Cardiac muscle cell (in vitro differentiated cells and primary cell): ENCODE measurements at places on chromosomes 4 and X. TPM values are rescaled to one million over a fixed set of nuclear protein-coding genes. Genes with fewer than 3 reads are reported as not detected.

The GPRASP1 gene
- 4.2 and 9.3 TPM in 2 replicates for polyA plus RNA-seq

The GLUD2 gene
- 0.09 and 0.24 TPM in 2 replicates for polyA plus RNA-seq

DNA sequence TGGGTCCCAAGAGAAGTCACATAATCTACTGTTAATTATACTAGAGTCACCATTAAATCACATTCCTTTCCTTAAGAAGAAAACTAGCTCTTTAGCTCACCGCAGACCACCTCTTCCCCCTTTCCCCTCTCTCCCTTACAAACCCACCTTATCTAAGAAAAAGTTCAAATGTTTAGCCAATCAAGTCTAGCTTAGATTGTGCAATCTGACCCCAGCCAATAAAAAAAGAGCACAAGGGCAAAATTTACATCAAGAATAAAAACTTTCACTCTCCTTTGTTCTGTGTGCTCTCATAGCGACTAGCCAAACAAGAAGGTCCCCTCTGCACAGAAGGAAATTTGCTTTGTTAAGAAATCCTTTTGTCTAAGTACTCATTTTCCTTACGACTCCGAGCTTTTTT lies 76.3 kb downstream of the TMEM156 start:
- no peak for DNase-seq

The ASB9 gene
- 0.67 TPM in 1 of 2 replicates, not detected in the other for polyA plus RNA-seq

GRCh38 chr4:13378973-13379759 lies 105.0 kb downstream of the RAB28 start:
- no peak for DNase-seq

The SPANXN3 gene
- not detected in 2 replicates for polyA plus RNA-seq

- DNase-seq, result no peak
Observed at GRCh38 chr4:17809667-17810066, 890 bp downstream of the DCAF16 start.

DNA sequence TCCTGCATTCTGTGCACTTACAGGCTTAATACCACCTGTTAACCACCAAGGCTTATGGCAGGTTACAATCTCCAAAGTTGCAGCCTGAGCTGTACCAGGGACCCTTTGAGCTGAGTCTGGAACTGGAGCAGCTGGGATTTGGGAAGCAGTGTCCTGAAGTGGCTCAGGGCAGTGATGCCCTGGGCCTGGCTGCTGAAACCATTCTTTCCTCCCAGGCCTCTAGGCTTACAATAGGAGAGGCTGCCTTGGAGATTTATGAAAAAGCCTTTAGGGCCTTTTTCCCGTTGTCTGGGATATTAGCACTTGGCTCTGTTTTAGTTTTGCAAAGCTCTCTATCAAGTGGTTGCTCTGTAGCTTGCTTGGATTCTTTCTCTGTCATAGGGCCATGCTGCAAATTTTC lies 154.3 kb upstream of the CASK start:
- no peak for DNase-seq

The CNOT6L gene
- polyA plus RNA-seq, result 6.5 and 7.4 TPM in 2 replicates

The RASGEF1B gene
- 2.9 and 3.7 TPM in 2 replicates for polyA plus RNA-seq

The ENPEP gene
- 4.6 and 5.8 TPM in 2 replicates for polyA plus RNA-seq

GRCh38 chr4:71533121-71533520 lies 194.3 kb downstream of the SLC4A4 start:
- no peak for DNase-seq

GRCh38 chr4:100391086-100391485 lies 126.7 kb downstream of the EMCN start:
- DNase-seq, result no peak

DNA sequence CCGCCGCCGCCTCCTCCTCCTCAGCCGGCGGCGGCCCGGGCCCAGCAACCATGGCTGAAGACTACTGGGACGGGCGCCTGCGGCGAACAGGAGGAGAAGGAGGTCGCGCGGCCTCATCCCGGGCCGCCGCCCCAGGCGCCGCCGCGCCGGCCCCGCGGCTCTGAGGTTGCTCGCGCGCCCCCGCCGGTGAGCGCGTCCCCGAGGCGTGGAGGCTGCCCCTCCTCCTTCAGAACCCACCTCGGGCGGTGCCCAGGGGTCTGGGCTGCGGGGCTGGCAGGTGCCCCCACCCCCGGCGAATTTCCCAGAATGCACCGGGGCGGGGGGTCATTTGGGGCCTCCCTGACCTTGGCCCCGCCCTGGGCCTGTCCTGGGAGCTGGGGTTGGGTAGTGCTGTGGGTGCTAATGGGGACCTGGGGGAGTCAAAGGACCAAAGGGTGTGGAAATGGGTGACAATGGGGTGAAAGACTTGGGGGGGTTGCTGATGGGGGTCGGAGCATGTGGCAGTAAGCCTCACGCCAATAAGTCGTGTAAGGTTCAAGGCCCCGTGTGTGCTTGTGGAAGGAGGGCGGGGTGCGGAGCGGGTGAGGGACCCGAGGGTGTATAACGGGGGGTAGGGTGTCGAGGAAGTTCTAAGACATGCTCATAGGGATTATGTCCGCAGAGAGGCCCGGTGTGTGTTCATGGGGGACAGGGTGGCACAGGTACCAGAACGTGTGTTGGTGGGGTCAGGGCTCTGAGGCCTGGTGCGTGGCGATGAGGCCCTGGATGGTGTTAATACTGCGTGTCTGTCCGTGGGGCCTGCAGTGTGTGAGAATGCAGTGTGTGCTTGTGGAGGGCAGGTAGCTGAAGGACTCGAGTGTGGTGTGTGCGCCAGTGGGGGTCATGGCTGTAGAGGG lies 687 bp downstream of the CDK16 start:
- peak; percentile 69 for DNase-seq

The YIPF7 gene
- 0.72 TPM in 1 of 2 replicates, not detected in the other for polyA plus RNA-seq

GRCh38 chrX:102067966-102068723 lies 57.3 kb upstream of the TCEAL2 start:
- peak; percentile 14 for DNase-seq

DNA sequence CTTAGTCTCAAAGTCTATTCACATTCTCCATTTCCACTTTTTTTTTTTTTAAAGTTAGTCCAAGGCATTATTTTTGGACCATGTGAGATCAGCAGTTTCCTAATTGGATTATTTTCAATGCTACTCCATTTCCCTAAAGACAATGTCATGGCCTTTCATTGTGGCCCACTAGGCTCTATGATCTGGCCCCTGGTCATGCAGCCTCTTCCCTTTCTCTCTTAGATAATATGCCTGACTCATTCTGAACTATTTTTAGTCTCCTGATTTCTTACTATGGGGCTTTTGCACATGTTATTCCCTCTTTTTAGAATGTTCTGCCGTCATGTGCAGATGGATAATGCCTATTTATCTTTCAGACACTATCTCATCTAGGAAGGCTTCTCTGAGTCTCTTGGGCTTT lies 157.3 kb downstream of the TMA16 start:
- DNase-seq, result no peak

The AWAT1 gene
- not detected in 2 replicates for polyA plus RNA-seq

The CLNK gene
- not detected in 2 replicates for polyA plus RNA-seq

The CBLL2 gene
- polyA plus RNA-seq, result not detected in 2 replicates

- no peak for DNase-seq
Observed at GRCh38 chr4:7780751-7781348, 158.8 kb downstream of the AFAP1 start.

- DNase-seq, result no peak
Observed at GRCh38 chr4:14267373-14268060, 640.0 kb upstream of the BOD1L1 start.

GRCh38 chr4:16337936-16338335 lies 111.7 kb upstream of the TAPT1 start:
- peak; percentile 1 for DNase-seq

GRCh38 chr4:47120783-47121182 lies 89.4 kb downstream of the GABRB1 start:
- no peak for DNase-seq
